ENCODE measurements at places on chromosomes 2 and 18.

DNA sequence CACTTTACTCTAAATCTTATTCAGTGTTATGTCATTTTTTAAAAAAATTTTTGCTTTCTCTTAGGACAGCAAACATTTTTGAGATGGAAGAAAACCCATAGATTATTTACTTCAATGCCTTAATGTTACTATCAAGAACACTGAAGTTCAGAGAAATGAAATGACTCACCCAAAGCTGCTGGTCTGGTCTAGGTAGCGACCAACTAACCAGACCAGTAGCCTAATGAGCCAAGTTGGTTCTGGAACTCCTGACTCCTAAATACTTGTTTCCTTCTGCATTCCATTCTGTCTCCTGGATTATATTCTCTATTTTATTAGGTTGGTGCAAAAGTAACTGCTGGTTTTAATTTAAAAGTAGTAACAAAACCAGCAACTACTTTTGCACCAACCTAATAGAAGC lies 35.4 kb downstream of the SLC8A1 start:
- no peak for DNase-seq
- H3K27ac ChIP-seq: no peak overlapping the region
- no peaks in the 10 kb centered on the region for H3K27me3 ChIP-seq
- H3K4me3 ChIP-seq: no peak overlapping the region

GRCh38 chr2:159903443-159904126 lies 105.6 kb upstream of the CD302 start:
- H3K4me3 ChIP-seq: peak overlapping the region; percentile 75
- H3K27ac ChIP-seq: peak overlapping the region; percentile 80
- peak; percentile 40 for DNase-seq
- H3K4me1 ChIP-seq: peaks cover 15% of the 10 kb centered on the region
- H3K36me3 ChIP-seq: peaks cover 10% of the 10 kb centered on the region
- H3K27me3 ChIP-seq: no peaks in the 10 kb centered on the region

DNA sequence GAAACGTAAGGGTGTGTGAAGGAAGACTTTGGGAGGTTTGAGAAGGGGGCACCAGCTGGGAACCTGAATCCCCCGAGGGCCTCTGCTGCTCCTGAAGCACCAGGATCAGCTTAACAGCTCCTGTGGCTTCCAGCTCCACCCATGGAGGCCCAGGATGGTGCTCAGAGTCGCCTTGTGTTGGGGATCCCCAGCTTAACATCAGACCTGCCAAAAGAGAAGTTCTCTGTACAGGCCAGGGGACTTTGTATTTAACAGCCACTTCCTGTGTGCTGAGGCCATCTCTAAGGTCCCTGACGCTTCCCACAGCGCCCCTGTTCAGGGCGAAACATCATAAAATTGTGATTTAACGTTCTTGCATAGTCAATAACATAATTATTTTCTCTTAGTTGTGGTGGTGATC lies 77.5 kb downstream of the NCK2 start:
- peaks cover 15% of the 10 kb centered on the region for H3K4me1 ChIP-seq
- H3K27me3 ChIP-seq: no peaks in the 10 kb centered on the region
- peak; percentile 69 for DNase-seq

DNA sequence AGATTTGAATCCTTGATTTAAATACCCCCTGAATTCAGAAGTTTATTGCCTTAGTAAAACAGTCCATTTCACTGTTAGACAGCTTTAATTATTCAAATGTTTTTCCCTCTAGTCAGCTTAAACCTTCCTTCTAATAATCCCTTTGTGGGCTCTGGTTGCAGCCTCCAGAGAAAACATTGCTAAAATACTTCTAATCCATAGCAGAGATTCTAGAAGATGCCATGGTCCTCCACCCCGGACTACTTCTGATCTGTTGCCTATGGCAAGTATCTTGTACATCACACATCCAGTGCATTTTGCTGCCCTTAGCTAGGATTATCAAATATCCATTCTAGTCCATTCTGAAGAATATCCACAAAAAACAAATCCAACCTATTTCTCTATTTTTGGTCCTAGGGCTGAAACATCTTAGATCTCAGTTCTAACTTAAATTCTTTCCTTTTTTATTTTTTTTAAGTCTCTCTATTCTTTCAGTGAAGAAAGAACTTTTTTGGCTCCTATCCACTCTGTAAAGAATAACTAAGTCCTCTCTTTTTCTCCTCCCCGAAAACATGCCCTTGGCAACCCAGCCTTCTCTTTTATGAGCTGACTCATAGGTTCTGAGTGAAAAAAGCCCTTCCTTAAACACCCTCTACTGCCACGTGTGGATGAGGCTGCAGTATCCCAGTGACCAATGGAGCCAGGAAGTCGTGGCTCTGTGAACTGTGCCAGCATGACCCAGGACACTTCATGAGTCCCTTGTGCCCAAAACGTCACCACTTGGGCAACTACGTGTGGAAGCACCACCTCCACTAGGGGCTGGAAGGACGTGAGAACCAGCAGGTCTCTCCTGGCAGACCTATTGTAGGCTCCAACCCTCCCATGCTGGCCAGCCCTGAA lies 349.8 kb downstream of the TNS1 start:
- H3K27me3 ChIP-seq: no peaks in the 10 kb centered on the region
- no peaks in the 10 kb centered on the region for H3K4me1 ChIP-seq
- H3K4me3 ChIP-seq: no peak overlapping the region
- no peaks in the 10 kb centered on the region for H3K36me3 ChIP-seq

GRCh38 chr18:35577045-35577848 lies 4.3 kb upstream of the GALNT1 start:
- no peaks in the 10 kb centered on the region for H3K36me3 ChIP-seq
- H3K27ac ChIP-seq: no peak overlapping the region
- no peaks in the 10 kb centered on the region for H3K27me3 ChIP-seq
- no peak for DNase-seq
- H3K4me1 ChIP-seq: peaks cover 9% of the 10 kb centered on the region
- H3K4me3 ChIP-seq: no peak overlapping the region

Measured in natural killer cell (primary cell).